ENCODE measurements at places on chromosomes 1 and 21.

- no peak for DNase-seq
Observed at GRCh38 chr21:16992448-16992847, 520.4 kb upstream of the CXADR start.

DNA sequence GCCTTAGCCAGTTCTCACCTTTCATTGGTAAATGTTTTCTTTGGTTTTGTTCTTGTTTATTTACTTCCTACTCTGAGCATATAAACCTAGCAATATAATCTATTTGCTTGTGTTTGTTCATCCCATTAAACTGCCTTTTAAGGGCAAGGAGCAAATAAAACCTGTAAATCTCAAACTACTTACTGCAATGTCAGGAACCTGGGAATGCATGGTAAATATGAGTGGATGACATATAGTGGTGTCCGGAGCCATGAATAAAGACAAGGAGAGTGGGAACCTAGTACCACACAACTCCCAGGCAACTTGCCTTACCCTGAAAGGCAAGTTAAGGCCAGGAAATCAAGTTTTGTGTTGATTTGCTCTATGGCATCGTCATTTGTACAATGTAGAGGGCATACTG is 1133.7 kb upstream of the NCAM2 start:
- no peak for DNase-seq

- DNase-seq: no peak
Observed at GRCh38 chr21:28454564-28455252, 538.0 kb downstream of the LTN1 start.

GRCh38 chr1:146019231-146020057 is 2.1 kb downstream of the HJV start:
- no peak for DNase-seq

DNA sequence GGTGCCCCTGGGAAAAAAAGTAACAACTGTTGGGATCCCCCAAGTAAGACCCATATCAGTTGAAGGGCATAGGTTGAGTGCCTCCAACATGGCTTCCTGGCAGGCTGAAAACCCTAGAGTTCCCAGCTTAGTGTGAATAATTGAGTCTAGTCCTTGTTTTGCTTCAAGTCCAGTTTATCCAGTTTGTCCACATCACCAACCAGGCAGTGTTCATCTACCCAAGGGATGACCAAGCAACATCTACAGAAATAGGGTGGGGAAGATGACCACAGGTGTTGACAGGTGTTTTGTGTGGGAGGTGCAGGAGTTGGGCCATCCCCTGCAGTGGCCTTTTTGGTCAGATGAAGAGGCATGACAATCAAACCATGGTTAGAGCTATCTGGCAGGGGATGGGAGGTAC is 54.3 kb upstream of the ERO1B start:
- no peak for DNase-seq

GRCh38 chr1:15329104-15329820 is 80.4 kb upstream of the EFHD2 start:
- DNase-seq: no peak

DNA sequence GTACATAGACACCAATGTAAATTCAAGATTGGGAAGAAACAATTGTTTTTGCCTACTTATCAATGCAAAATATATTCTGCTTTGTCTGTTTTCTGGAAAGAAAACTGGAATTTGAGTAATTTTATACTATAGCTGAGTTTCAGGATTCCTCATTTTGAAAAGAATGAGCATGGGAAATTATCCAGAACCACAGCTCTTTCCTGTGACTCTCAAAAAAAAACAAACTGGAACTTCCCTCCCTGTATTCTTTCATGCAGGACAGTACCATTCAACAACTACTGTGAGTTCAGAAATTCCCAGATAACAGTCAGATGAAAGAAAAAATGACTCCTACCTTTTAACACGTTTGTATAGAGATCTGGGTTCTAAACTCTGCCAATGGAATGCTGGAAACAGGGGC is 372.4 kb downstream of the TGFB2 start:
- DNase-seq: no peak

- no peak for DNase-seq
Observed at GRCh38 chr1:190373705-190374336, 103.8 kb downstream of the BRINP3 start.

- no peak for DNase-seq
Observed at GRCh38 chr1:161816201-161816600, 50.1 kb downstream of the ATF6 start.

DNA sequence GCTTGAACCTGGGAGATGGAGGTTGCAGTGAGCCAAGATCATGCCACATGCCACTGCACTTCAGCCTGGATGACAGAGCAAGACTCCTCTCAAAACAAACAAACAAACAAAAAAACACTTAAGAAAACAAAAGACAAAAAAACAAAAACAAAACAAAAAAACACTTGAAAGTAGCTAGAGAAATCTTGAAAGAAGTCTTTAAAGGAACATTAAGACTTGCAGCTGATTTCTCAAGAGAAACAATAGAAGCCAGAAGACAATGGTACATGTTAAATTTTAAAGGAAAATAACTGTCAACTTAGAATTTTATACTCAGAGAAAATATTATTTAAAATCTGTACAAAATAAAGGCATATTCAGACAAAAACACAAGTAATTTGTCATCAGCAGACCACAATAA is 71.3 kb downstream of the HLX start:
- no peak for DNase-seq

- DNase-seq: no peak
Observed at GRCh38 chr1:201465698-201466290, 3.2 kb downstream of the PHLDA3 start.

GRCh38 chr1:148362216-148362611 is 120.9 kb downstream of the PPIAL4G start:
- DNase-seq: no peak

- no peak for DNase-seq
Observed at GRCh38 chr1:207179036-207179435, 75.0 kb downstream of the C4BPA start.

DNA sequence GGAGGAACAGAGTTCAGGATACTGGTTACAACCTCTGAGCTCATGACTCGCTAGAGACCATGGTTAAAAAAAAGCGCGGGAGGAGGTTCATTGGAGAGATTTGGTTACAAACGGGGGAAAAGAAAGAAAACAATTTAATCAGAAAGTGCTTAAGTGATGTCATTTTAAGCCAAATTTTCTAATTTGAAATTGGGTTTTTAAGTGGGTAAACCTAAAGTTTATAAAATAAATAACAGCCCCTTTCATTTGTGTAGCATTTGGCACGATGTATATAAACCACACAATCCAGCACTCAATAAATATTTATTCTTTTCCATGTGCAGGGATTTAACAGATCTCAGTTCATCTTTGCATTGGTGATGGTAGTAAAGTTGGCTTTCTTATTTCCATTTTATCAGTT is 7.0 kb upstream of the DPT start:
- DNase-seq: no peak

- no peak for DNase-seq
Observed at GRCh38 chr1:189567890-189568289, 909.8 kb downstream of the BRINP3 start.

DNA sequence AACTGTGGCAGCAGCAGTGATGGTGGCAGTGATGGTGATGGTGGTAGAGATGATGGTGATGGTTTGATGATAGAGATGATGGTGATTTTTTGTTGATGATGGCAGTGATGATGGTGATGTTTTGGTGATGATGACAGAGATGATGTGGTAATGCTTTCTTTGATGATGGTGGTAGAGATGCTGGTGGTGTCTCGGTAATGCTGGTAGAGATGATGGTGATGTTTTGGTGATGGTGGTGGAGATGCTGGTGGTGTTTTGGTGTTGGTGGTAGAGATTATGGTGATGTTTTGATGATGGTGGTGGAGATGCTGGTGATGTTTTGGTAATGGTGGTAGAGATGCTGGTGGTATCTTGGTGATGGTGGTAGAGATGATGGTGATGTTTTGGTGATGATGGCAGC is 131.6 kb downstream of the NAV1 start:
- DNase-seq: no peak

- DNase-seq: no peak
Observed at GRCh38 chr1:229535230-229535629, 23.3 kb downstream of the ABCB10 start.

DNA sequence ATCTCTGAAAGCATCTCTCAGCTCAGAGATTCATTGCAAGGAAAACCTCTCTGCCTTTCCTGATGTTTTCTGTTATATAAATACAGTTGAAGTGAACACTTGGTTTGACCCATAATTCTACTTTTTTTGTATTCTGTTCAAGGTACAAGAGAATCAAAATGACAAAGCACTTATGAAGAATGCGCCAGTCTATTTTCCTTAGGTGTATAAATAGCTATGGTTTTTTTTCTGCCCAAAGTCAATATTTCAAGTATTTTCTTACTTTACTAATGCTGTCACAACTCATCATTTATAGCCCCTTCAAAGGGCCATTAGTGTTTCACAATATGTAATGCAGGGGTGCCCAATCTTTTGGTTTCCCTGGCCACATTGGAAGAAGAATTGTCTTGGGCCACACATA is 142.5 kb upstream of the C1orf105 start:
- no peak for DNase-seq

GRCh38 chr1:42756956-42757891 is 9.6 kb downstream of the P3H1 start:
- no peak for DNase-seq

- no peak for DNase-seq
Observed at GRCh38 chr1:20359451-20360330, 69.0 kb downstream of the VWA5B1 start.

GRCh38 chr1:34792868-34793727 is at the start of gene GJA4:
Gene GJA4, plus strand, starts transcription at chr1:34792999. Its CDS starts 1,215 bp downstream, at chr1:34794214.
- no peak for DNase-seq

DNA sequence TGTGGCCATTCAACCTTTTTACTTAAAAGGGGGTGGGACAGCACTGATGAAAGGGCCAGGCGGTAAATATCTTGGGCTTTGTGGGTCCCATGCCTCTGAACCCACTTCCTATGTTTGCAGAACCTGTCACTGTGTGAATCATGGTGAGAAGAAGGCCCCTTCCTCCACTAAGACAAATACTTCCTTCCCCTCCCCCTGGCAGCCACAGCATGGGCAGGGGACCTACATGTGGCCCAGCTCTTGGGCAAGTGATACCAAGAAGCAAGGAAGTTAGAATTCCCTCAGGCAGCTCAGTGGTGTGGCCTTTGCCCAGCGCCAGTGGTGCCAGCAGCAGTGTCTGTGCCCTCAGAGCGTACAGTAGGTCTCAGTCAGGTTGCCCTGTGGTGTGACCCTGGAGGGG is 168.6 kb downstream of the TRIM33 start:
- no peak for DNase-seq

GRCh38 chr1:11157867-11158266 is 31.3 kb upstream of the ANGPTL7 start:
- no peak for DNase-seq

DNA sequence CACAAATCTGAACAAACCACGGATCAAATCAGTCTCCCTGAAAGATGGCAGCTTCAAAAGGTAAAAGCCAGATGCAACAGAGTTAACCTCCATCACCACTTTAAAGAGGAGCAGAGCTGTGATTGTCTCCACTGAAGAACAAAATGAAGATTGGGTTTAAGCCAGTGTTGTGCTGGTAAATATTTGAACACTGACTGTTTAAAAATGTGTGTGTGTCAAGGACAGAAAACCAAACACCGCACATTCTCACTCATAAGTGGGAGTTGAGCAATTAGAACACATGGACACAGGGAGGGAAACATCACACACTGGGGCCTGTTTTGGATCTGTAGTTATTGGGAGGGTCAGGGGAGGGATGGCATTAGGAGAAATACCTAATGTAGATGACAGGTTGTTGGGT is 83.9 kb downstream of the ST6GALNAC5 start:
- DNase-seq: no peak

DNA sequence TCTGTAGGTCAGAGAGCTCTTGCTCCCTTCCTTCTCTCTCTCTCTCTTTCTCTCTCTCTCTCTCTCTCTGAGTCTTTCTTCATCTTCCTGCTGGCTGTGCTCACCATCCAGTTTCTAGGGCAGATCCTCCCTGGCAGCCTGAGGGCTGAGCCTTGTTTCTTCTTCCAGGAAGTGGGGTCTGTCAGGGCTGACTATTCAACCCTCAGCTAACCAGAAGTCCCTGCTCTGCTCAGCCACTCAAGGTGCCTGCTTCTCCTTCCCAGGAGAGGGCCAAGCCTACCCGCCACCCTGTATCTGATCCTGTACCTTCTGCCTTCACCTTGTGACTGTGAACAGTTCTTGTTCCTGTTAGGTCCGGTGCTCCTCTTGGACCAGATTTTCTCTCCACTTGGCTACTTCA is 107.6 kb upstream of the ETV3 start:
- no peak for DNase-seq

- DNase-seq: no peak
Observed at GRCh38 chr1:89697383-89697782, 64.5 kb downstream of the LRRC8C start.

DNA sequence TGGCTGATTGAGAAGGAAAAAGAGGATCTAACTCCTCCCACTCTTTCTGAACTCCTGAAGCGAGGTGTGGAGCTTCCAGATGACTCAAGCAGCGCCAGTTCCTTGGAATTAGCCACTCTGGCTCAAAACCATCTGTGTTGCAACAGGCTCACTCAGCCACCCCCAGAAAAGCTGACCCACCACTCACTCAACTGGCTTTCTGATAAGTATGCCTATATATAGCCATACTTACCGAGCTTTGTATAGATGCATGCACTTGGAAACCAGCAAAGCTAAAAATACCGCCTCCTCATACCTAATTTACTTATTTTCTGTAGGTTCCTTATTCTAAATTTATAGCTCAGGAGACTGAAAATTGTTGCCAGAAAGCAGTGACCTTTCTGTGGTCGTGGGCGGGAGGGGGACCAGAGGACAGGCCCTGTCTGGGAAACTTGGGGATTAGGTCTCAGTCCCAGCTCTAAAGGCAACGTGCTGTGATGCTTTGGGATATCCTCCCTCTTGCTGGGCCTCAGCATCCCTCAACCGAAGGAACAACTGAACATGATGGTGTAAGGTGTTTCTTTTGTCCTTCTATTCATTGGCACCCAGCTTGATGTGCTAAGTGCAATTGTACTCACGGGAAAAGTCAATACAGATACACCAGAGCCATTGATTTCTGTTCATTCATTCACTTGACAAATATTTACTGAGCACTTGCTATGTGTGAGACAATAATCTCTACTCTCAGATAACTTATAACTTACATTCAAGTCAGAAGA is 65.7 kb downstream of the NENF start:
- DNase-seq: no peak

- no peak for DNase-seq
Observed at GRCh38 chr1:199843861-199844260, 183.6 kb upstream of the NR5A2 start.

- DNase-seq: no peak
Observed at GRCh38 chr1:215617979-215618378, 50.9 kb downstream of the KCTD3 start.

GRCh38 chr21:45930792-45931191 is 50.8 kb upstream of the COL6A1 start:
- no peak for DNase-seq

DNA sequence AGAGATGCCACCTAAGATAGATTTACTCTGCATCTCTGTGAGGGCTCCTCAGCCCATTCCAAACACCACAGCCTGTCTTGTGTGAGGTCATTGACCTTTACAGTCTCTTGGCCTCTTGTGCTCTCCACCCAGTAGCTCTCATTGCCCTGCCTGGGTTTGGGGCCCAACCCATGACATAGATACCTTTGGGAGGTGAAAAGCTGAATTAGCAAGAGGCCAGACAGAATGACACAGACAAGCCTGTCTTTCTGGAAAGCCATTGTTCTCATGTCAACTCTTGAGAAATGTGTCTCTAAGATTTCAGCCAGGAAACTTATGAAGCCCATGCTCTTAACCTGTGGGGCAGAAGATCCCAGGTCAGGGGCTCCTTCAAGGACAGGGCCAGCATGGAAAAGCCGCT is 18.4 kb upstream of the F3 start:
- no peak for DNase-seq

GRCh38 chr1:66770694-66771093 is 18.4 kb downstream of the DYNLT5 start:
- DNase-seq: no peak

- no peak for DNase-seq
Observed at GRCh38 chr21:45142469-45143308, 68.3 kb downstream of the ADARB1 start.

Data from stimulated activated CD8-positive, alpha-beta memory T cell treated with anti-CD3 and anti-CD28 coated beads, Interleukin-15, amount 100 ng/mL, for 1 hour (primary cell).